ENCODE measurements at places on chromosomes 2 and 18.
A peak's percentile ranks its signal among the peaks of the same experiment; 100 is the strongest.

GRCh38 chr2:45851576-45852304 is 200.3 kb downstream of the PRKCE start:
- peak; percentile 93 for DNase-seq

DNA sequence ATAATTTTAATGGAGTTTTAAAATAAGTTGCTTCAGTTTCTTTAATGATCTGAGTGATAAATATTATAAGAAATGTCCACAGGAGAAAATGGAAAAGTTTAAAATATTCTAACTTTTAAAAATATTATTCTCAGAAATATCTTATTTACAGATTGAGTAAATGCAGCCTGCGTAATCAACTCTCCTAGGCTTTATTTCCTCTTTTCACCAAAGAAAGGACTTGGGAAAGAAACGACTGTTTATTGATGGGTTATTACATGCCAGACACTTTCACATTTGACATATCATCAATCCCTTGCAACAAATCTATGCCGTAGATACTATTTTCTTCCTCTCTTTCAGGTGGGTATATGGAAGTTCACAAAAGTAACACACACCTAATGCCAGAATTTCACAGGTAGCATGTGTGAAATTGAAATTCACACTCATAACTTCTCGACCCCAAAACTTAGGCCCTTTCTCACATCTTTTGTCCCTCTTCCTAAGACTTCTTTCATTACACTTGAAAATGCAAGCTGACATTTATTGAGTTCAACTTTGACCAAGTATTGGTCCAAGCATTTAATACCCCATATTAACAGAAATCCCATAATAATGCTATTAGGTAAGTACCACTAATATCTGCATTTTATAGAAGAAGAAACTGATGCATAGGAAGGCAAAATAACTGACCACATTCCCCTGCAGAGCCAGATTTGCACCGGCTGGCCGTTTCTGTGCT is 49.2 kb downstream of the MYOM1 start:
- no peak for DNase-seq

- no peak for DNase-seq
Observed at GRCh38 chr2:142926445-142926844, 49.0 kb downstream of the KYNU start.

GRCh38 chr2:62229082-62229605 is 33.2 kb downstream of the B3GNT2 start:
- no peak for DNase-seq

DNA sequence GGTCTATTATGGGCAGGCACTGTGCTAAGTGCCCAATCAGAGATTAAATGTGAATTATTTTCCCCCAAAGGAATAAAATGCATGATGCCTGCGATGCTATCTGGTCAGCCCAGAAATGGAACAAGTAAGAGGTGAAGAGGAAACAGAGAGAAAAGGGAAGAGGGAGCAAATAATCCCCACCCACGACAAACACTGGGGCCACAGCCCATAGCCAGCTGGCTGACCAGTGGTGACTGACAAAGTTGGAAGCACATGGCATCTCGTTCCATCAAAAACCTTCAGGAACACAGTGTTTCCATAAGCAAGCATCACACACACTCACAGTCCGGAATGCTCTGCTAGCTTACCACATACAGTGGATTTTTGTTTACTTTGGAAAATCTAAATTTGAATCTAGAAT is 21.1 kb upstream of the COX7A2L start:
- no peak for DNase-seq

- no peak for DNase-seq
Observed at GRCh38 chr2:186098821-186099220, 360.2 kb downstream of the FSIP2 start.

DNA sequence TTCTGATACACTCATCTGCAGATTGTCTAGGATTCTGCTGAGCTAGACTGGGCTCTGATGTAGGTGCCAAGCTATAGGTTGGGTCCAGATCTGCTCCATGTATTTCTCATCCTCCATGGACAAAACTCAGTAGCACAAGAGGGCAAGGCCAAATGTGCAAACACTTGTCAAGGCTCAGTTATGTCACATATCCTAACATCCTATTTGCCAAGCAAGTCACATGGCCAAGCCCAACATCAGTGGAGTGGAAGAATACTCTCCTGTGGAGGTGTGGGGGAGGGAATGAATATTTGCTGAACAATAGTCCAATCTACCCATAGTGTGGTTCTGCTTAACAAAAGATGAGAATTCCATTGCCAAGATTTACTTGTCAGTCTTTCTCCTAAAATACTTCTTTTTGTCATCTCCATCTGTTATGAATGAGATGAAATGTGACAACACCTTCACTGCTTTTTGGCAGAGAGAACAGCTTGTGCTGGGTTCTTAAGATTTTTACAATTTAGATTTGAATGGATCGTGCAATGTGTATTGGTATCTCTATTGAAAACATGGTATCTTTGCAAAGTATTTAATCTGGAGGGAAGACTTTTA is 89.9 kb downstream of the OXER1 start:
- DNase-seq = no peak

- peak; percentile 25 for DNase-seq
Observed at GRCh38 chr2:234399451-234400246, 97.2 kb downstream of the ARL4C start.

- peak; percentile 80 for DNase-seq
Observed at GRCh38 chr2:46493241-46493970, 14.0 kb downstream of the TMEM247 start.

DNA sequence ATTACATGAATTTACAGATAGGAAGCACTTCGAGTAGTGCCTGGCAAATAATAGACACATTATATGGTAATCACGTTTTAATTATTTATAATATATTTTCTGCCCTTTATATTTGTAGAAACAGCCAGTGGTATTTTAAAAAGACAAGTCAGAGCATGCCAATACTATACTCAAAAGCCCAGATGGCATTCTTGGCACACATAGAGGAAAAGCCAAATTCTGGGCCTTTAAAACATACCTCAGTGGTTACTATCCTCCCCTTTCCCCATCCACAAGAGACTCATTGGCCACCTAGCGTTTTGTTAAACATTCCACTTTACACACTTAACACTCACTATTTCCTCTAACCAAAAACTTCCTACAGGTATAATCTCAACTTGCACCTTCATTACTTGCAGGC is 63.3 kb upstream of the ZNF804A start:
- no peak for DNase-seq

GRCh38 chr2:145729993-145730770 is 1210.3 kb upstream of the ZEB2 start:
- DNase-seq = no peak

- DNase-seq = peak; percentile 44
Observed at GRCh38 chr2:854460-854859, 96.2 kb upstream of the SNTG2 start.

DNA sequence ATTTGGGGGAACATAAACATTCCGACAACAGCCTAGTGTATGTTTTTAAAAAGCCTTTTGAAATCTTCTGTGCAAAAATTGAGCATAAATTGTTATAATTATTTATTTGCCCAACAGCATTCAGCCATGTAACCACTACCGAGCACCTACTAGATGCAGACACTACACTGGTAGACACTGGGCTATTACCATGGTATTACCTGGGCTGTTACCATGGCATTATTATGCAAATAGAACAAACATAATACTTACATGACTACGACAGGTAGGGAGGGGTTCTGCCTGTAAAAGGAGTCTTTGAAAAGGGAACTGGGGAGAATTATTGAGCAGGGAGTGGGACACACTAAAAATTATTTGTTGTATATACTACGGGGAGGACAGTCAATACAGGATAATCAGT is 116.4 kb downstream of the MREG start:
- no peak for DNase-seq

All from GM23248 (cell line).